NB4 (cell line): ENCODE measurements at places on chromosomes 6 and 20.

- no peak for DNase-seq
Observed at GRCh38 chr20:41373931-41374920, 7.6 kb upstream of the EMILIN3 start.

DNA sequence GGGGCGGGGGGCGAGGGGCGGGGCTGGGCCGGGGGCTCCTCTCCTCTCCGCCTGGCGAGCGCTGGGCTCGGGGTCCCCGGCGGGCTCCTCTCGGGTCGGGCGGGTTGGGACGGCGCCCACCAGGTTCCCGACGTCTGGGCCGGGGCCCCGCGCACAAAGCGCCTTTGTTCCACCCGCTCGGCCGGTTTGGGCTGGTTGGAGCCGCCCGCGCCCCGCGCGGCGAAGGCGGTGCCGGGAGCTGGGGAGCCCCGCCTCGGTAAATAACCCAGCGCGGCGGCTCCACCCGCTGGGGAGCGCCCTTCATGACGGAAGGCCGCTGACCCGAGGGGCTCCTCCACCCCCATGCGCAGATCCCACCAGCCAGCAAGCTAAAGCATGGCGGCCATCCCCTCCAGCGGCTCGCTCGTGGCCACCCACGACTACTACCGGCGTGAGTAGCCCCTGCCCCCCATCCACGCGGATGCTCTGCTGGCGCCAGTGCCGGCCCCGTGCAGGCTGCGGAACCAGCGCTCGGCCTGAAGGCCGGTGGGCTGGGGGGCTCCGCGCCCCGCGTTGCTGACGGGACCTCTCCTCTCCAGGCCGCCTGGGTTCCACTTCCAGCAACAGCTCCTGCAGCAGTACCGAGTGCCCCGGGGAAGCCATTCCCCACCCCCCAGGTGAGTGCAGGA lies 503 bp downstream of the PPDPF start:
- no peak for DNase-seq

GRCh38 chr6:24131751-24132150 lies 5.7 kb downstream of the NRSN1 start:
- DNase-seq = no peak

- peak; percentile 64 for DNase-seq
Observed at GRCh38 chr6:89122625-89123024, 4.8 kb upstream of the SRSF12 start.

DNA sequence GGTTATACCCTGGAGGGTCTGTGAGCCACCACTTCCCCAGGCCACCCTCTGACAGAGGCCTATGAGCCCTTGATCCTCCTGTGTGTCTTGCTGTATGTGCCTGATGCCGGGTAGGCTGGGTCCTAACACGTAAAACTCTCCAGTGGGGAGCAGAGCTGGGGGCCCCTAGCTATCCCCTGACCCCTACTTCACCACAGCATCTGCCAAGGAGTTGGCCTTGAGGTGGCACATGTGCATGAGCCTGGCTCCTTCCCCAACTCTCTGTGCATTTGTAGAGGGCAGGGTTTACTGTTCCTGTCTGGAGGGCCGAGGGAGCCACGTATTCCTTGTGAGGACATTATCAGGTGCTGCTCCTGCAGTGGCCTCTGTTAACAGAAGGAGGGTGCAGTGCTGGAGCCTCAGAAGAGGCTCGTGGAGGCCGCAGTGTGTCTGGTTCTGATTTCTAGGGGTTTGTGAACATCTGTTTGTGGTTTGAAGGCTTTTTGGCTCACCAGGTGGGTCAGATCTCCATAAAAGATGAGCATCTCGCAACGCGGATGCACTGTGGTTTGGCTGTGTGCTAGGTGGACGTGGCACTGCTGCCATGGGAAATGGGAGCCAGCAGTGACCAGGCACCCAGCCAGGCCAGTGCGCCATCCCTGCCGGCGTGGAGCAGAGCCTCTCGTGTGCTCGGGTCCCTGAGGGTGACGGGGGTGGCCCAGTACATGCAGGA lies 152.1 kb downstream of the DTNBP1 start:
- no peak for DNase-seq

GRCh38 chr20:61712688-61713087 lies 353.0 kb downstream of the TAF4 start:
- no peak for DNase-seq

- peak; percentile 38 for DNase-seq
Observed at GRCh38 chr6:167094820-167095637, 27.9 kb upstream of the CCR6 start.

DNA sequence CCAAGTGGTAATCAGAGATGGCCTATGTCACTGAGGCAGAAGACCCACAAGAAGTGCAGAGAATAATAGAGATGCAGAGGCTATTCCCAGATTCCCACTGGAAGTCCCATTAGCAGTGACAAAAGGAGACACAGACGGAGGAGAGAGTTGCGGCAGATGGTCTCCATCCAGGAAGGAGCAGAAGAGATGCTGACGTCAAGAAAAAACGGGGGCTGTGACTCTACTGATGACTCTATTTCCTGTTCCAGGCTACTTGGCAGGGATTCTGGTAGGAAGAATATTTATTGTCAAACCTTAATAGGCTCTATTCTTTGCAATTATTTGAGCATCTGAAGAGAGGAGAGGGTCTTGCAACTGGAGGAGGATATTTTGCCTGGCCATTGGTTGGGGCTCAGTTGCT lies 246.0 kb upstream of the ECI2 start:
- DNase-seq = no peak

DNA sequence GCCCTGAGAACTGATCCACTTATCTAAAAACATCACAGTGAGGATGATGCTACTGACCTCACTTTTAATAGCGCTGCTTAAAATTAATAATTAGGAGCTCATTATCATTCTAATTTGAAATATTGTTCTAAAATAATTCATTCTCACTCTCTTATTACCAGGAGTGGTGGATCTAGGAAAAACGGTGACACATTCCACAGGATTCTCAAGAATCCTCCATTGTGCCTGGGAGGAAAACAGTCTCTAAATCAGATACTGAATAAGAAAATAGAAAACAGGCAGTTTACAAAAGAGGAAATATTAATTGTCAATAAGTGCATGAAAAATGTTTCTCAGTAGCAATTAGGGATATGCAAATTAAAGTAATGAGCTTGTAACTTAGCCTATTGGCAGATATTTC lies 187.4 kb downstream of the TENT5A start:
- no peak for DNase-seq

GRCh38 chr20:55415567-55416142 lies 589.7 kb downstream of the CBLN4 start:
- peak; percentile 38 for DNase-seq

DNA sequence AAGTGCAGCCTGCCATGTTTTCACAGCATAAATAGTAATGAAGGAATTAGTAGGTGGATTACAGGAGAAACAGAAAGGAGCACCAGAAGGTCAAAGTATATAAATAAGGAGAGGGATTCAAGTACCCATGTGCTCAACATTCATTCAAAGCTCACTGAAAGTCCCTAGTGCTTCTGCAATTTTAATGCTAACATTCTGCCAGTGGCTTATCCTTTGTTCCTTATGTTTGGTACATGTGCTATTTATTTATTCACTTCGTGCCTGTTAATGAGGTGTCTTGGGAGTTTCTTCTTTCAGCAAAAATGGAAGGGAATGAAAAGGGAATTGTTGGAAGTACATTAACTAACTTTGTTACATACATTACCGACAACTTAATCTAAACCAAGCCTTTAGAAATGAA lies 105.7 kb downstream of the CRYBG1 start:
- no peak for DNase-seq

DNA sequence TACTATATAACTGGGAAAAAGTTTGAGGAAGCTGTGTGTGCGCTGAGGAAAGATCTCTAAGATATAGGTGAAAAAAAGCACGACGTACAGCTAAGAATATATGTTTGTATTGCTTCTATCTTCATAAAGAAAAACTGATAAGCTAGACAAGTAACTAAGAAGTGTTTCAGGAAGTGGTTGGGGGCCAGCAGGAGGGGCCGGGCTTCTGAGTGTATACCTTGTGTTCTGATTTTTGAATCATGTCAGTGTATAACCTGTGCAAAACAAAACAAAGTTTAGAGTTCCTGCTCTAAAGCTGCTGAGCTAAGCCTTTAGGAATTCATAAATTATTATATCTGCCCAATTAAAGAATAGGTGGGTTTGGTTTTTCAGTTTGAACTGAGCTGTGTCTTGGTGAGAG lies 7.9 kb upstream of the OSER1 start:
- DNase-seq = no peak

- DNase-seq = peak; percentile 30
Observed at GRCh38 chr6:144094731-144095133, 641 bp downstream of the SF3B5 start.

DNA sequence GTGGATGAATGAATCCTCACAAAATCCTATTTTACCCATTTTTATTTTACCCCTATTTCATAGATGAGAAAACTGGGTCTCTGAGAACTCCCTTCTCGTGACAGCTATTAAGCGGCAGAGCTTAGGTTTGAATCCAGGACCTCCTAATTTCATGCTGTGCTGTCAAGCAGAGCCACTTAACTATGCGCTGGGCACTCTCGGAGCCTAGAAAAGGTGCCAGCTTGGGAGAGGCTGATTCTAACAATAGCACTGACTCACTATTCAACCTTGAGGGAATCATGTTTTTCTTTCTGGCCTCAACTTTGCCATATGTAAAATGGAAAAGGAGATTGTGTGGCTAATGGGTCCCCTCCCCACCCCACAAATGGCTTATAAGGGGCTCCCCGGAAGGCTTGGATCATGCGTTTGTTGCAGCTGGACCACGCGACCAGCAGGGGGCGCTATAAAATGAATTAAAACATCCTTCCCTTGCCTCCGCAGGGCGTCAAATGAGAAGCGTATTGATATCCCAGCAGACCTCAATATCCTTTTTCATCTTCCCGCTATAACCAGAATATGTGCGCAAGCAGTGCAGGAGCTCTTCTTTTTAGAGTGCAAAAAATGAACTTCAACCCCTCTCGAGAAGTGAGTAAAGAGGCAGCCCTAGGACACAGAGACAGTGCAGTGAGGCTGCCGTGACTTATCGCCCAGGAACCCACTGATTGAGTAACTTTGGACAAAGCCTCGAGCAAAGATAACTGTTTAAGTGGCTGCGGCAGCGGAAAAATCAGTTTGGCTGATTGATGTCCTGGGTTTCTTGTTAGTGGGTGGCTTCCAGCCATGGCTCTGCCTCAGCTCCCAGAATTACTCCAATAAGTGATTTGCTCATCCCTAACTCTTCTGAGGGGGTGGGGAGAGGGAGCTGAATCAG lies 12.8 kb upstream of the PDYN start:
- DNase-seq = peak; percentile 74

- DNase-seq = no peak
Observed at GRCh38 chr6:126396131-126396530, 56.2 kb downstream of the CENPW start.
